CD4-positive, alpha-beta T cell treated with Interleukin-17A for 1 hour (primary cell): ENCODE measurements at places on chromosomes 3 and 15.
A peak's percentile ranks its signal among the peaks of the same experiment; 100 is the strongest.

GRCh38 chr3:9142362-9142761 lies 107.1 kb downstream of the SRGAP3 start:
- DNase-seq, result no peak

DNA sequence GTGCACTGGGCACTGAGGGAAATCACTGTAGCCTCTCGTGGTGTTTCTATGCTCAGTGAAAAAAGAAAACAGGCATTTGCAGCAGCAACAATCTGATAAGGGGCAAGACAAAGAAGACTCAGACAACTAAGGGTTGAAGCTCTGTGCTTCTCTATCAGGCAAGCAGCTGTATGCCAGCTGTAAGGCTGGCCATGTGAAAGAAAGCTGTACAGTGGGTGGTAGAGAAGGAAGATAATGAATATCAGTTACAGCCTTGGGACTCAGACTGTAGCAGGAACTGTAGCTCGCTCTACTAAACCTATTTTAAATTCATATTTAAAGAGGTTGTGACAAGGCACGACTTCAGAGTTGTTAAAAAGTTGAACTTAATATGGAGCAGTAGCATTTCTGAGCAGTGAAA lies 76.3 kb downstream of the VGLL3 start:
- no peak for DNase-seq

GRCh38 chr3:54875596-54876268 lies 52.1 kb downstream of the LRTM1 start:
- no peak for DNase-seq

DNA sequence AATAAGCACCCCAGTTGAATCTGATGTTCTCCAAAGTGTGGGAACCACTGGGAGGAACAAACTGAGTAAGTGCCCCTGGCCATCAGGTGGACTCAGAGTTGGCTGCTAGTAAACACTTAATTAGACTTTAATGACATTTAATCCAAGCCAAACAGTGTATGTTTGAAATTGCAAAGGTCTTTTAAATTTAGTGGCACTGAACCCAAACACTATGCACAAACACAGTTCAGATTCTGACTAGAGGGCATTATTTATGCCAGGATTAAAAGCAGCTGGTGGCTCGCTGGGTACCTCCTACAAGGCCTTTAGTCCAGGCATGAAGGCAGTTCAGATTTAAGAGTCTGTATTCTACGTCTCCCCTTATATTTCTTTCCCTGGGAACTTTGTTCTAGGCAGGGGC lies 264.8 kb downstream of the CLSTN2 start:
- no peak for DNase-seq

- no peak for DNase-seq
Observed at GRCh38 chr15:47639042-47639441, 78.3 kb upstream of the SEMA6D start.

DNA sequence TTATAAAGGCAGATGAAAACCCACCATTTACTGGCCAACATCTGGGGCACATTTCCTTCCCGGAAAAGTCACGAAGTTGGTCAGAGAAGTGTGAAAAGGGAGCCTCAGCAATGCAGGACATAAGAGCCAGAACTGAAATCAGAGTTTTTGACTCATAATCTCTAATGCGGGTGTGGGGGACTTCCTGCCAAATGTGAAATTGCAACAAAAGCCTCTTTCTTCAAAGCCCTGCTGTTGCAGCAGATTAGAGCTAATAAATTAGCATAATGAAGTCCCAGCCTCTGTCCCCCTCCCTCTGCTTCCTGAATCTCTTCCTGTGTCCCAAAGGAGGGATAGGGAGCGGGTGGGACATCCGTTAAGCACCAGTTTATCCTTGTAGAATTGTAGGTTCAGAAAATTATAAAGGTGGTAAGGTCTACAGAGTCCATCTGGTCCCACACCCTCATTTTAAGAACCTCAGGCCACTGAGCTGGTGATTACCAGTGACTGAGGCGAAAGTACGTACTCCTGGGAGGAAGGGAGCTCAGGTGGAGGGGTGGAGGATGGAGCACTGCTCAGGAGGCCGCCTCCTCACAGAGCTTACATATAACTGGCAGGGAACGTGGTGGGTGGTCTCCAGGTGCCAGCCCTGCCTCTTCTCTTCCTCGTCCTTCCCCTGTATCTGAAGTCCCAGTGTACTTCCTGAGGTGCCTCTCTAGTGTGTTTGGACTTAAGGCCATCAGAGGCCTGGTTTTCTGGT lies 35.0 kb downstream of the ST6GAL1 start:
- no peak for DNase-seq

GRCh38 chr3:130539005-130539404 lies 22.0 kb downstream of the COL6A6 start:
- DNase-seq, result peak; percentile 25

- no peak for DNase-seq
Observed at GRCh38 chr3:62567097-62568021, 194.0 kb upstream of the FEZF2 start.

- DNase-seq, result no peak
Observed at GRCh38 chr15:40277471-40277870, 5.4 kb downstream of the ANKRD63 start.

- no peak for DNase-seq
Observed at GRCh38 chr15:85351965-85352364, 28.4 kb upstream of the AKAP13 start.

DNA sequence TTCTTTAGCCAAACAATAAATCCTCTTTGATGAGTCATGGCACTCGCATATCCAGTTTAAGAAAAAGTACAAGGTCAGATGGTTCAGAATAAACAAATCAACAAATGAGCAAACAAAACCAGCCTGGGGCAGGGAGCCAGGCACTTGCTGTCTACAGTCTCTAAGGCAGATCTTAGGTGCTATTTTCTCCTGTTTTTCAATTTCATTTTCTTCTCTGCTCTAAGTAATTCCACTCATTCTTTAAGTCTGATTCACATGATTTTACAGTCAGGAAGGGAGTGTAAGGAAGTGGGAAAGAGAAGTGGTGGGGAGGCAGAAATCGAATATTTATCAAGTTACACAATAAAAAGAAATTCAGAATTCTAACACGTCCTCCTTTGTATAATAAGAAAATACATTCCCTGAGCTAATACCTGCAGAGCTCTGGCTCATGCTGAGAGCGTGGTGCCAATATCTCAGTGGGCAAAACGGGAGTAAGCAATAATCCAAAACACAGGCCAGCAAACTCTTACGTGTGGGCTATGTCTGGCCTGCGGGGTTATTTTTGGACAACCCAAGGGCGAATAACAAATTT lies 298.6 kb downstream of the ADAMTS17 start:
- no peak for DNase-seq

DNA sequence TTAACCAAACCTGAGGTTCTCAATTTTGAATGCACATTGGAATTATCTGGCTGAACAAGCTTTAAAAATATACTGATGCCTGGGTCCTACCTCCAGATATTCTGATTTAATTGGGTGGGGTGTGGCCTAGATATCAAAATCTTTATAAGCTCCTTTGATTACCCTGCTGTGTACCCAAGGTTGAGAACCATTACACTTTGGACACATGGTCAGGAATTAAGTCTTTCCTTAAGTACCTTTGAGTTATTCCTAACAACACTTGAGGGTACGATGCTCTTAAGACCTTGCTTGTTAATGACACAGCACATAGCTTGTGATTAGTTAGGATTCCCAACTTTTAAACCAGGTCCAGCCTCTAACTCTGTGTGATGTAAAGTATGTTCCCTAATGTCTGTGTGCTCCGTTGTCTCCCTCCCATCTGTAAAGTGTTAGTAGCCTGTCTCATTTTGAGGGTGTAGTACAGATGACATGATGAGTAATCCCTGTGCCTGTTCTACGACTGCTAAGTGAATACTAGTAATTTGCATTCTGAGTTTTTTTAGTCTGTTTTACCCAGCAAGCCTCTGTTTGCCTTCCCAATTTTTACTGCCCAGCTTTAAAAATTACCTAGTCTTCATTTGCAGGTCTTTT lies 154.9 kb downstream of the KLHL25 start:
- no peak for DNase-seq

DNA sequence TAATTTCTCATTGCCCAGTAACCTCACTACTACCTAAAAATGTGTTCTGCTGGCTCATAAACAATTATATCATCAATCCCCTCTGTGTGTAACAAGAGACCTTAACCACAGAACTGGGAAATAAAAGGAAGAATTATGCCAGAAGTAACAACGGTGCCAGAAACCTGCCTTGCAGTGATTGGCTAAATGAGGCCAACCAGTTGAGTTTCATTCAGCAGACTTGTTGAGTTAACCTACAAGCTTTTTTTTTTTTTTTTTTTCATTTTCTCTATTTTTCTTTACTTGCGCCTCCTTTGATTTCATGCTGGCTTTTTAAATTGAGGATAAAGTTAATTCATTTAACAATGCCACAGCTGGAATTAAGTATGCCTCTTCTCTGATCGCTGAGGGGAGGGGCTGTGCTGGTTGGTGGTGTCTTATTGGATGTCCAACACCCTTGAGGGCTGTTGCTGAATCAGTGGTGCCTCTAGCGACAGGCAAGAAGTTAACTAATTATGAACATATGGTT lies 30.0 kb upstream of the GMNC start:
- DNase-seq, result no peak

DNA sequence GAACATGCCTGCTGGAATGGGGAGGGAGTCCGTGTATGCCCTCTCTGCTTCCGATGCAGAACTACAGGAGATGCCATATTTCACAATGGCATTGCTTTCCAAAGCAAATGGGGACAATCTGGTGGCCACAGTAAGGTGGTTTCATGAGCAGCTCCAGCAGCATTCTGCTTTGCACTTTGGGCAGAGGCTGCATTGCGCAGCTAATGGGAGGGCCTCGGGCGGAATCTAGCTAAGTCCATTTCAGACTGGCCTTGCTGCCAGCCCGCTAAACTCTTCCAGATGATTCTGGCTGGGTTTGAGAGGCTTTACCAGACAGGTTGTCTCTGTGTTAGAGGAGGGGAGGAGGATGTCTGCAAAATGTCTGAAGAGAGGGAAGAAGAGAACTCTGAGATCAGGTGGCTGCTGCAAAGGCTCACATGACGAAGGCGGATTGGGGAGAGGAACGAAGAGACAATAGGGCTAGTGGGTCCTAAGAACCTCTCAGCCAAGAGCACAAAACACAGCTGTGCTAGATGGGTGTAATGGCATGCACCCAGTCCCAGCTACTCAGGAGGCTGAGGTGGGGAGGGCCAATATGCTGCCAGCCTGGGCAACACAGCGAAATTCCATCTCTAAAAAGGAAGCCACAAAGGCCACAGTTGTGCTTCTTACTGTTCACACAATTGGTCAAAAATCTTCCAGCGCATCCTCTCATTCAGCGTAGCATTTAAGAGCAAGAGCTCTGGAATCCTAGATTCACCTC lies 63.7 kb downstream of the BDH1 start:
- no peak for DNase-seq

- no peak for DNase-seq
Observed at GRCh38 chr15:52164631-52165265, 26.4 kb downstream of the GNB5 start.

DNA sequence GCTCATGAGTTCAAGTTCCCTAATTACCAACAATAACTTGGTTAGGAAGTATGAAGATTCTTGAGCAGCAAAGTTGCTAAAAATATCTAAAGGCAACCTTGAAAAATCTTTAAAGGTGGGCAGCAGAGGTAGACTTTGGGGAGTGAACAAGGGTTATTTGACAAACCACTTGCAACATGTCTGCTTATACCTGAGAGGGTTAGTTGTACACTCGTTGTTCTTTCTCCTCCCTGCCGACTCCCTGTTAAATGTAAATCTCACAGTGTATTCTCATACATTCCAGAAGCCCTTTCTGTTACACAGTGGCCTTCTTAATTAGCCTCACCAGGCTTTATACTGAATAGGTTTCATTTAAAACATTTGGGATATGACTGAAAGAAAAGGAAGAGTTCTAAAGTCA lies 121.7 kb downstream of the ARNT2 start:
- DNase-seq, result no peak

DNA sequence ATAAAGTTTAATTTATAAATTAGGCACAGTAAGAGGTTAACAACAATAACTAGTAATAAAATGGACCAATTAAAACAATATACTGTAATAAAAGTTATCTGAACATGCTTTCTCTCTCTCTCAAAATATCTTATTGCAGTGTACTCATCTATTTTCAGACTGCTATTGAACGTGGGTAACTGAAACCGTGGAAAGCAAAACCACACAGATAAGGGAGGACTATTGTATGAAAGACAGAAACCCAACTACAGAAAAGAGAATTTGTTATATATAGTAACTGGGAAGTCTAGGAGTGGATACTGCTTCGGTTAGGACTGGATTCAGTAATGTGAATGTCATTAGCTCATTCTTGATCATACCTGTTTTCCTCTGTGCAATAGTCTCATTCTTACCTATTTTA lies 119.3 kb upstream of the DAZL start:
- DNase-seq, result no peak

DNA sequence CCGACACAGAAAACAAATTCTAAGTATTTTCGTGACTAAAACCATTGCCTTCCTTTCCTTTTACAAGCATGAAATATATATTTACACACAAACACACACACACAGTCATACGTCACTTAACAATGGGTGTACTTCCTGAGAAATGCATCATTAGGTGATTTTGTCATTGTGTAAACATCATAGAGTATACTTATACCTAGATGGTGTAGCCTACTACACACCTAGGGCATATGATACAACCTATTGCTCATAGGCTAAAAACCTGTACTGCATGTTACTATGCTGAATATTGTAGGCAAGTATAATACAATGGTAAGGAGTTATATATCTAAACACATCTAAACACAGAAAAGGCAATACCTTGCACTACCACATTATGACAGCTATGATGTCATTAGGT lies 28.6 kb downstream of the COL6A5 start:
- no peak for DNase-seq

- peak; percentile 16 for DNase-seq
Observed at GRCh38 chr3:5304789-5305683, 117.5 kb downstream of the EDEM1 start.
